Activated CD4-positive, alpha-beta T cell treated with anti-CD3 and anti-CD28 coated beads for 36 hours (primary cell): ENCODE measurements at places on chromosomes 5 and 9.

DNA sequence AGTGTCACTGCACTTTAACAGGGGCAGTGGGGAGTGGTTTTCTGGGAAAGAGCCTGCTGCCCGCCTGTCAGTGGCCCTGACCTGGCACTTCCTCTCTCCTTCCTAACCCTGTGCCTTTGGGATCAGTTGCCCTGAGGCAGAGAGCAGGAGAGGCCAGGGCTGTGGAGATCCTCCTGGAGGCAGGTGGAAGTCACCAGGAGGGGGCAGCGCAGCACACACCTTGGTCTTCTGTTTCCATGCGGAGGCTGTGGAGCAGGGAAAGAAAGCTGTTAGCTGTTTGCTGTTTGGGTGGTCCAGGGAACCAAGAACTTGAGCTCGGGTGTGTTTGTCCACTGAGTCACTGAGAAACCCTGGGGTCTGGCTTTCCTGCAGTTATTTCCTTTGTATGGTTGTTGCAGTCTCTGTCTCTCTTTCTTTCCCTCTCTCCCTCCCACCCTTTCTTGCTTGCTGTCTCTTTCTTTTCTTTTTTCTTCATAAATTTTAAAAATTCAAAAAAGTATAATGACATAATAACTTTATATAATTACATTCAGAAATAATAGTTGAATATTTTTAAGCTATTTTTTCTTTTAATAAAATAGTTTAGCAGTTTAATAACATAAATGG is 28.1 kb downstream of the NTRK2 start:
- peak; percentile 77 for DNase-seq

DNA sequence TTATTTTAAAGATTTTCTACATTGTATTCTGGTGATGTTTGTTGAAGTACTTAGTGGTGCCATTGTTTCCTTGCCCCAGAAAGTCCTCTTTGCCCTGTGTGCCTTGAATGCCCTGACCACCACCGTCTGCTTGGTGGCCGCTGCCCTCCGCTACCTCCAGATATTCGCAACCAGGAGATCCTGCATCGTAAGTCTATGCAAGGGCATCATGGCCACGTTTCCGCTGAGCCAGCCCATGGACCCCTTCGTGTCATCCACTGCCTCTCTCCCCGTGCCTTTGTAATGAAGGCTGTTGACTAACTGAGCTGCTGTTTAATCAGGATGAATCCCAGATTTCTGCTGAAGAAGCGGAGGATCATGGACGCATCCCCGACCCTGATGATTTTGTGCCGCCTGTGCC is 52.3 kb downstream of the ENTREP1 start:
- no peak for DNase-seq

GRCh38 chr5:67262206-67262605 is 65.6 kb upstream of the CD180 start:
- no peak for DNase-seq

- no peak for DNase-seq
Measured at GRCh38 chr9:138075961-138076649, 198.5 kb downstream of the CACNA1B start.

GRCh38 chr5:34957321-34957720 is 28.0 kb downstream of the DNAJC21 start:
- no peak for DNase-seq

GRCh38 chr5:54186912-54187445 is 123.4 kb downstream of the ARL15 start:
- no peak for DNase-seq

GRCh38 chr9:70080481-70081119 is 37.0 kb downstream of the MAMDC2 start:
- no peak for DNase-seq

- DNase-seq, result no peak
Measured at GRCh38 chr9:81680006-81680405, 9.3 kb downstream of the TLE1 start.

DNA sequence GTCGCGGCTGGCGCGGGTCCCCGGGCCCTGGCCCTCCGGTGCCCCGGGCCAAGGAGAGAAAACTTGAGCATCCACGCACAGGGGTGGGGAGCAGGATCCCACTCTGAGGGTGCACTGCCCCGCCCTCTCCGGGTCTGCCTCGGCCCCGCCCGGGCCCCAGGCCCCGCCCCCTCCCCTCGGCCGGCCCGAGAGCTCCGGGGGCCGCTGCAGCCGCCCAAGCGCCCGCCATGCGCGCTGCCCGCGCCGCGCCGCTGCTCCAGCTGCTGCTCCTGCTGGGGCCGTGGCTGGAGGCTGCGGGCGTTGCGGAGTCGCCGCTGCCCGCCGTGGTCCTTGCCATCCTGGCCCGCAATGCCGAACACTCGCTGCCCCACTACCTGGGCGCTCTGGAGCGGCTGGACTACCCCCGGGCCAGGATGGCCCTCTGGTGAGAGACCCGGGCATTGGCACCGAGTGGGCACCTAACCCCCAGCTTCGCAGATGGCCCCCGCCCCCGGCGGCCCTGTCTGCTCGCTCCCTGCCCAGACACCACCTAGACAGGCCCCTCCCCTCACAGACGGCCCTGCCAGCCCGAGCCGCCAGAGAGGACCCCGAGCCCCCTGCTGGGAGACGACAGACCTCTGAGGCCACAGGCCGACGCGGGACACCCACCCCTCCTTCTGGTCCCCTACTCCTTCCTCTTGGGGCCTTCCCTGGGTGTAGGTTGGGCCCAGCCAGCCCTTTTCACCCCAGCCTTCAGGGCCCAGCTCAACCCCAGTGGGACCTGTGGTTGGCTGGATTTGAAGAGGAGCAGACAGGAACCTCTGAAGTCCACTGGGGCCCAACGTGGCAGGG is at the start of gene CERCAM:
CERCAM (plus strand) TSS at position 207 of the 831 bp plus-strand sequence; CDS start at position 228, 21 bp downstream.
- DNase-seq, result peak; percentile 54

DNA sequence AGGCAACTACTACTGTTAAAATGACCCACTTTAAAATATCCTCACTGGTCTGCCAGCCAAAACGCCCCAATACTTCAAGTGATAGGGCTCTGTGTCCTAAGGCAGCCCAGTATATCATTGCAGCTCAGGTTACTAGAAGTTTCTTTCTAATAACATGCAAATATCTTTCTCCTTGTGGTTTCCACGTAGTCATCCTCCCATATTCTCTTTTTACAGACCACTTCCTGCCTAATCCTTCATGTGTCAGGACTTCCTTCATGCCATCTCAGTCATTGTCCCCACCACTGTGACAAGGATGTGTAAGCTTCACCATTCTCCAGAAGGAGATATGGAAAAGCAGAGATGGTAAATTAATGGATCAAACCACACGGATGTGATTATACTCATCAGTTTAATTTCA is 813.7 kb downstream of the MAT2B start:
- DNase-seq, result no peak

GRCh38 chr5:89081360-89081759 is 198.4 kb upstream of the MEF2C start:
- no peak for DNase-seq

DNA sequence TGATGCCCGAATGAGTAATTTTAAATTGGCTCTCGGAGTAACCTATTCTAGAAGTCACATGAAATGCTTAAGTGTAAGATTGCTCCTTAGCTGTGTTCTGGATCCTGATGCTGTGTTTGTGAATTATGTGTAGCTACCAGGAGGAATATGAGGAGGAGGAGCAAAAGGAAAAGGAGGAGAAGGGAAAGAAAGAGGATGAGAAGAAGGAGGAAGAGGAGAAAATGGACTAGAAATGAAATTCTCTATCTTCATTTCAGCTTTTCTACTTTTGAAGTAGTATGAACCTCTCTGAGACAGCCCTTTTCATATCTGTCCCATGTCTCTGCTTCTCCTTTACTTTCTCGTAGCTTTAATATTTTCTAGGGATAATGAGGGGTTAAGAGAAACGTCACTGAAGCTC is 119.4 kb upstream of the ACTBL2 start:
- no peak for DNase-seq

GRCh38 chr5:75668445-75668844 is 48.8 kb downstream of the POC5 start:
- no peak for DNase-seq

- DNase-seq, result no peak
Measured at GRCh38 chr5:140628711-140629110, 4.3 kb downstream of the CD14 start.
